ENCODE measurements at places on chromosomes 4 and X. TPM values are rescaled to one million over a fixed set of nuclear protein-coding genes. Genes with fewer than 3 reads are reported as not detected.

DLG3 gene
- total RNA-seq, result 48.8 TPM

RAB39B gene
- 12.9 TPM for total RNA-seq

GPAT3 gene
- total RNA-seq, result 34.0 TPM

LEF1 gene
- 30.6 TPM for total RNA-seq

DNA sequence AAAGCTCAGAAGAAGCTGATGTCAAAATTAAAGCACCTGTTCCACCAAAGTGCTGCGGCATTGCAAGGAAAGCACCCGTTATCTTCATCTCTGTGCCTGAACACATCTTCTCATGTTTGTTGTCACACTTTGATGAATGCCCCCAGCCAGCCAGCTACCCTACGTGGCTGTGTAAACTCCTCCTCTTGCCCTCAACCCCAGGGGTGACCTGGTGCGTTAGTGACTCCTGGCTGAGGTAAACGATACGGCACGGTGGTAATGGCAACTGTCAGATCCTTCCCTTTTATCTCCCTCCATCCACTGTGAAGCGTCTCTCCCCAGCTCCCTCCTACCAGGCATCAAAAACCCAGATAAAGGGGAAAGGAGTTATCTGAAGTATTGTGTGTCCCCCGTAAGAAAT, 90.6 kb upstream of the WWC2 start:
- no peaks in the 10 kb centered on the region for H3K4me1 ChIP-seq
- H3K27me3 ChIP-seq, result peaks cover 18% of the 10 kb centered on the region
- no peak for DNase-seq
- H3K36me3 ChIP-seq, result no peaks in the 10 kb centered on the region
- no peak overlapping the region for H3K4me3 ChIP-seq

DNA sequence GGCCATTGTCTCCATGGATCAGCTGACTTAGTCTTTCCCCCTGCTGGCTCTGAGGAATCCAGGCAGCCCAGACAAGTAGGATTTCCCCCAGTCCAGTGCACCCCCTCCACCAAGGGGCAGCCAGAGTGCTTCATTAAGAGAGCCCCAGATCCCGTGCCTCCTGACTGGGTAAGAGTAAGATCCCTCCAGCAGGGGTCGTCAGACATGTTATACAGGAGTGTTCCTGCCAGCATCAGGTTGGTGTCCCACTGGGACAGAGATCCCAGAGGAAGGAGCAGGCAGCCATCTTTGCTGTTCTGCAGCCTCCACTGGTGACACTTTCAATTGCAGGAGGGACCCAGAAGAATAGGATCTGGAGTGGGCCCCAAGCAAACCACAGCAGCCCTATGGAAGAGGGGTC, 29.0 kb upstream of the INPP4B start:
- DNase-seq, result no peak
- H3K36me3 ChIP-seq, result no peaks in the 10 kb centered on the region
- H3K27me3 ChIP-seq, result peaks cover 14% of the 10 kb centered on the region
- H3K27ac ChIP-seq, result no peak overlapping the region
- H3K4me3 ChIP-seq, result no peak overlapping the region

GRCh38 chrX:1883772-1884171, 268.9 kb downstream of the ASMT start:
- no peak overlapping the region for H3K27ac ChIP-seq
- no peak for DNase-seq
- H3K36me3 ChIP-seq, result no peaks in the 10 kb centered on the region
- no peak overlapping the region for H3K4me3 ChIP-seq
- no peaks in the 10 kb centered on the region for H3K4me1 ChIP-seq

DNA sequence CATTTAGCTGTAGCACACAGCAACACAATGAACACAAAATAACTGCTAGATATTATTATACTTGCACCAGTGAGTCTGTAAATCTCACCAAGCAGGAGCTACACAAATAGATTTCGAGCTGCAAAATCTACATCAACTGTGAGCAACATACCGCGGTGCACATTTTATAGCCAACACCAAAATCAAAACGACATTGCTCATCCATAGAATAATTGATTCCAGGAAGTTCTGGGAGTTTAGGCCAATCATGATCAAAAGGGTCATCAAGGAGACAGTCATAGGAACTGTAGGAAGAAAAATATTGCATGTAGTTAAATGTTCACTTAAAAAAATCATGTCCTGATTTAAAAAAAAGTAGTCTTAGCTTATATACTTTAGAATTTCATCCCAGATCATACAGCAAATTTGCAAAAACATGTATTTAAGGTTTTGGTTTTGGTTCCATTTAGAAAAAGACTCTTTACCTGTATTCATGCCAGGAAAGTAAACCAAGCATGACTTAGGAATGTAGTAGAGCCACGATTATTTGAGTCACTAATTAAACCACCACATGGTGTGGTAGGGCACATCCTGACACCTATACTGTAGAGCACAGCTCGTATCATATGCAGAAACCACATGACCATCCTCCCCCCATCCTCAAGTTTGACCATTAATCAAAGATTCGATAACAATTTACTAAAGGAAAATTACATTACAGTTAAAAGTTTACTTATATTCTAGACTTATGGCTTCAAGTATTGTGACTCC, 250.4 kb downstream of the ADAMTS3 start:
- no peak overlapping the region for H3K27ac ChIP-seq
- no peaks in the 10 kb centered on the region for H3K36me3 ChIP-seq
- H3K4me3 ChIP-seq, result no peak overlapping the region
- no peak for DNase-seq
- peaks cover 8% of the 10 kb centered on the region for H3K27me3 ChIP-seq

DNA sequence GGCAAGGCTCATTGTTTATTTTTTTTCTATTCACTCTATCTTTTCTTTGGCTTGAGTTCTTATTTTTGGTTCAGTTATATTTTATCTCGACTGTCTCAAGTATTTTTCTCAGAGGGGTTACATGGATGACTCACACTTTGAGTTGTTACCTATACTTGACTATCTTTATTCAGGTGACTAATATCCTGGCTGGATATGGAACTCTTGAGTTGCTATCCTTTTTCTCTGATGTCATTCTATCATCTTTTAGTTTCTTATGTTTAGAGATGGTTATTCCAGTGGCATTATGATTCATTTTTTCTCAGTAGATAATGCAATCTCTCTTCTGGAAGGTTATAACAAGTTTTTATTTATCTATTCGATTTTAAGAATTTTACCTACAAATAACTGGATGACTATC, 117.9 kb downstream of the COX18 start:
- no peak overlapping the region for H3K27ac ChIP-seq
- no peak for DNase-seq
- no peaks in the 10 kb centered on the region for H3K4me1 ChIP-seq
